ENCODE measurements at places on chromosomes 2 and 18.

DNA sequence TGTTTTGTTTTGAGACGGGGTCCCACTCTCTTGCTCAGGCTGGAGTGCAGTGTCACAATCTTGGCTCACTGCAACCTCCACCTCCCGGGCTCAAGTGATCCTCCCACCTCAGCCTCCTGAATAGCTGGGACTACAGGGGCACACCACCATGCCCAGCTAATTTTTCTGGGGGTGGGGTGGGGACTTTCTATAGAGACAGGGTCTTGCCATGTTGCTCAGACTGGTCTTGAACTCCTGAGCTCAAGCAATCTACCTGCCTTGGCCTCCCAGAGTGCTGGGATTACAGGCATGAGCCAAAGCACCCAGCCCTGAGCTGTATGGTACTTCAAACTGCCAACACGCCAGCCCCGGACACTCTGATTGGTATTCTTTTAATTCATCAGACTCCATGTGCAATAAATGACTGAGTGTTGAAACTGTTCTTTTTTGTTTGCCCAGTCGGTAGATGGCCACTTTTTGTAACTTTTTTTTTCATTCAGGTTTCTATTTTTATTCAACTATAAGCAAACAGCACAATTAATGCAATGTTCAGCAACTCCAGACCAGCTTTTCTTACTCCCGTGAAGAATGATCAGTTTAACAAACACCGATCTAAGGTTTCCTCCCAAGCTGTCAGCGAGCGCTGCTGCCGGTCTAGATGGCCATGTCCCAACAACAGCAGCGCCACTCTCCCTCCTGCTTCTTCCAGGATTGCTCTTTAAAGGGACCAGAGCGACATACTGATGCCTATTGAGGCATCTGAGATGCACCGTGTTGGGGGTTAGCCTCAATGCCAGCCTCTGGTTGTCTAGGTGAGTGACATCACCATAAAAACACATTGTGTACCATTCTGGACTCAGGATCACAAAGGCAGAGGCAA is 12.5 kb upstream of the TGOLN2 start:
- no peak for DNase-seq

DNA sequence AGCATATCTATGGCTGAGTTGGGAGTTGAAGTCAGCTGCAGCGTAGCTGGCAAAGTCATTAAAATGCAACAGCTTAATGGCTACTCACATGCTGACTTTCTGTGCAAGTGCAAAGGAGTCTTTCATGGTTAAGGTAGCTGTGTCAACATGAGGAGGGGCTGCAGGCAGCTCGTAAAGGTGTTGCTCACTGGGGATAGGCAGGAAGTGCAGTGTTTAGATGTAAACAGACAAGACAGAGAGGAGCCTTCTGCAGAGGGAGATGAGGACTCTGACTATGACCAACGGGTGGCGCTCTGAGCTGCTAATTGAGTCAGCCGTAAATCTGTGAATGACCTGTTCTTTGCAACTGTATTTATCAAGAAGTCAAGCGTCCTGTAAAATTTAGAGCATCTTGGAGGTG is 22.3 kb upstream of the CAVIN2 start:
- DNase-seq = no peak

DNA sequence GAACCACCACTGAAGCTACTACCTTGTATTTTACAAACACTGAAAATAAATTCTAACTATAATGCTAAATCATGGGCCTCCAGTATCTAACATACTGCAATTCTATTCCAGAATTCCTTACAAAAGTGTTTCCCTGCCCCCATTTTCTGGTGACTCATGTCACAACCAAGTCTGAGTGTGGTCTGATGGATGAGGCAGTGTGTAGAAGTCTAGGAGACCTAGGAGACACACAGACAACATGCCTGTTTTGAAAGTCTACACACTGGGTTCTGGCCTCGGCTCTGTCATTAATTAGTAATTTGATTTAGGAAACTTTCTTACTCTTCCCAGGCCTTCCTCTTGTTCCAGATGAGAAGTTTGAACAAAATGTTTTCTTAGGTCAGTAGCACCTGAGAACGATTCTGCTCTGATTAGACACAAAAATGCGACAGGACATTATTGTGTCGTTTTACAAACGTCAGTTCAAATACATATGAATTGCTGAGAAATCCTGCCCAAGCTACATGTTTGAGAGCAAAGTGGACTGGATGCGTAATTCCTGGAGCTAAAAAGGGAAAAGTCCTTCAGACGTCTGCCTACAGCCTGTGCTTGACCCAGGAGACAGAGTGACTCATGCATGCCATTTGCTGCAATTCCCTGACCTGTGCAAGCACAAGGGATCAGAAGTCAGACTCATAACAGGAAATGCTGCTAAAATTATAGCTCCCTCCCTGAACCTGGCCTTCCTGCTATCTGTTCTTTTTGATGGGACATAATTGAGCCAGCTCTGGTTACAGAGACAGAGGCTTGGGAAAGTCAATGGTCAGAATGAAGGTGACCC is 494.4 kb downstream of the SOX11 start:
- no peak for DNase-seq

- peak; percentile 27 for DNase-seq
Measured at GRCh38 chr2:38075507-38076151, at the start of gene CYP1B1. Gene CYP1B1, minus strand, starts transcription at chr2:38076151. Its CDS starts 763 bp downstream, at chr2:38075388.

GRCh38 chr2:86697551-86698104 is 22.5 kb upstream of the RMND5A start:
- DNase-seq = no peak

DNA sequence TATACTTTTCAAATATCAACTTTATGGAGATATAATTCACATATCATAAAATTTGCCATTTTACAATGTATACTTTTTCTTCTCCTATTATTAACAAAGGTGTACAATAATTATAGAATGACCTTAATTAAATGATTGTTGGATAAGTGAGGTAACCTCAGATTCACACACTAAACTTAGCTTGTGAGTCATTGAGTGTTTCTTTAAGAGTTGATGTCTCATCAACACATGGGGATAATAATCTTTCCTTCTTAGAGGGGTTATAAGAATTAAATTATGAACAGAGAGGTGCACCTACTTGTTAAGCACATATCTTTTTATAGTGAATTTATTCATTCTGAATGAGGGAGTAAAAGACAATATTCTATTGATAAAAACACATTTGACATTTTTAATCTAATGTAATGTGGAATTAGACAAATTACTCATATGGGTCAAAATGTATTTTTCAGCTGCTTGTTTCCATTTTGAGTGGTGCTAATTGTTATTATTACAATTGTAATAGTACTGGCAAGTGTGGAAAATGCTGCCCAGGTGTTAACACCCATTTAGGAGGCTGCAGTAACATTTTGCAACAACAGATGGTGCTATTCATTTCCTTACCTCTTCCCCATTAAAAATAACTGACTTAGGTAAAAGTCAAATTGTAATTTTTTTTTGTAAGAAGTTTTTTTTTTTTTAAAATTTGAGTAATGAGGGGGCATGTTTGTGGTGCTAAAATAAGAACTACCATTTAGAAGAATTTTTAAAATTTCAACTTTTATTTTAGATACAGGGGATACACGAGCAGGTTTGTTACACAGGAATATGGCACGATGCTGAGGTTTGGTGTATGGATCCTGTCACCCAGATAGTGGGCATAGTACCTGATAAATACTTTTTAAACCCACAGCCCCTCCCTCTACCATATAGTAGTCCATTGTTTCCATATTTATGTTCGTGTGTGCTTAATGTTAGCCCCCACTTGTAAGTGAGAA is 32.1 kb upstream of the DYNAP start:
- DNase-seq = peak; percentile 18

GRCh38 chr2:54524226-54524991 is 68.3 kb downstream of the SPTBN1 start:
- peak; percentile 64 for DNase-seq

All from activated CD4-positive, alpha-beta T cell treated with anti-CD3 and anti-CD28 coated beads, Interleukin-10, Interleukin-2, amounts not matched to agents 100 ng/mL and 50 ng/mL, durations not matched to agents 16 hours and 8 hours (primary cell).